ENCODE measurements at places on chromosomes 16 and 17.
A peak's percentile ranks its signal among the peaks of the same experiment; 100 is the strongest.

DNA sequence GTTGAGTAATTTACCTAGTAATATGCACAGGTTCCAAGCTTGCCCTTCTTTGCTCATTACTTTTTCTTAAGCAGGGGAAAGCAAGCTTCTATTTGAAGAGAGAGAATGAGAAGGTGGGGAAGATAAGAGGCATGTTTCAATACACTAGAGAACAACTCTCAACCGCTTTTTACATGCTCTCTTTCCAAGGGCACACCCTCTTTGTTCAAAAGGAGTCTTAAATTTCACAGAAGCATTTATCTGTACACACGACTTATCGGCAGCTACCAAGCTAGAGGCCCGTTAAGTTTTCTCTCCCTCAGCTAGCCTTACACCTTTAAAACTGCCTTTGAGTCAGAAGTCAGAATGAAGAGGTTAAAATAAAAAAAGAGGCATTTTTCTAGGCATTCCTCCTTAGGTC, 79.6 kb downstream of the STH start:
- no peak overlapping the region for H3K4me3 ChIP-seq
- peak overlapping the region; percentile 60 for H3K27ac ChIP-seq
- peaks cover 52% of the 10 kb centered on the region for H3K4me1 ChIP-seq
- H3K27me3 ChIP-seq: no peaks in the 10 kb centered on the region

GRCh38 chr16:58661199-58661830, 23.3 kb downstream of the SLC38A7 start:
- peaks cover 10% of the 10 kb centered on the region for H3K27me3 ChIP-seq
- no peak overlapping the region for H3K4me3 ChIP-seq
- no peak overlapping the region for H3K27ac ChIP-seq
- H3K36me3 ChIP-seq: peaks cover 2% of the 10 kb centered on the region
- H3K4me1 ChIP-seq: no peaks in the 10 kb centered on the region
- DNase-seq: no peak

GRCh38 chr17:3635474-3636153, 436 bp downstream of the SHPK start:
- DNase-seq: no peak
- peak overlapping the region; percentile 99 for H3K4me3 ChIP-seq
- peaks cover 17% of the 10 kb centered on the region for H3K4me1 ChIP-seq
- H3K27me3 ChIP-seq: no peaks in the 10 kb centered on the region
- H3K27ac ChIP-seq: peak overlapping the region; percentile 14

DNA sequence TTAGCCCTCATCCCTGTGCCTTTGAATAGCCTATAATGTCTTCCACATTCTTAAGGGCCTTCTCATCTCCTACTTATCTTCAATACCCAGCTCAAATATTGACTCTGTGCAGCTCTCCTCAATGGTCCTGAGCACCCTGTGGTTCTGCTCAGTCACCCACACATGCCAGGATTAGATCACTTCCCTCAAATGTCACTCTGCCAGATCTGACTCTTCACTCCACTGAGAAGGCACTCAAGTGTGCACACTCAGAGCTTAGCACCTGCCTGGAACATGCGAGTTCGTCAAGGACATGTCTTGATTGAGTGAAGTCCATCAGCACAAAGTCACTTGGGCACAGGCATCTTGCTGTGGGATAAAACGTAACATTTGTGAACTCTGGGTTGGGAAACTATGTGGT, 404.8 kb downstream of the CDH13 start:
- H3K27me3 ChIP-seq: no peaks in the 10 kb centered on the region
- H3K4me1 ChIP-seq: no peaks in the 10 kb centered on the region
- no peak for DNase-seq
- H3K36me3 ChIP-seq: no peaks in the 10 kb centered on the region
- no peak overlapping the region for H3K27ac ChIP-seq

DNA sequence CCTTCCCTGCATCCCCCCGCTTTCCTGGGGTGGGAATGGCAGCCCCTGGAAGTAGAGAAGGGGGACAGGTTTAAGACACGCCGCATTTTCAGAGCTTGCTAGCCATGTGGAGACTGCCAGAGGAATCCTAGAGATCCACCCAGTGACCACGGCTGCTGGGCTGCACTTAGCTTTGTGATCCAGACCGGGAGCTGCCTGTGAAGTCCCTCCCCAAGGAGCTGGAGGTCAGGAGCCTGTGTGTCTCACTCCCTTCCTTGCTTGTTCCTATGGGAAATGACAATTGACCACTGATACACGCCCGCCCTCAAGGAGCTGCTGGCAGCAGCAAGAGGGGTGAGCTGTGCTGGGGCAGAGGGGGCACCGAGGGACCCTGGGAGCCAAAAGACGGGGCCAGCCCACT, 73.7 kb downstream of the SREBF1 start:
- no peak overlapping the region for H3K4me3 ChIP-seq
- peaks cover 4% of the 10 kb centered on the region for H3K36me3 ChIP-seq
- H3K4me1 ChIP-seq: peaks cover 40% of the 10 kb centered on the region
- no peak overlapping the region for H3K27ac ChIP-seq

DNA sequence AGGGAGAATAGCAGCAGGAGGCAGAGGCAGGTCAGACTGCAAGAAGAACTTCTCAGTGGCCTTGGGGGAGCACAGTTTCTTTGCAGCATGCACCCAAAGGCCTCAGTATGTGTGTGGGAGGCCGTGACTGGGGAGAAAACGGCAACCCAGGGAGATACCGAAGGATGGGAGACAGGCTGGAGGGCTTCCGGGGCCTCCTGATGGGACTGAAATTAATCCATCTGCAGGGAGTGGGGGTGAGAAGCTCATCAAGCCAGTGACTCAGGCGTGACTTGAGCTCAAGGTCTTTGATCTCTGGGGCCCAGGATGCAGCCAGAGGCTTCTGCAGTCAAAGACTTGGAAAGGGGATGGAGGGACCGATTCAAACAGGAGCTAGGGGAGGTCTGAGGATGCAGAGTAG, 5.1 kb upstream of the C17orf113 start:
- no peak for DNase-seq
- H3K4me3 ChIP-seq: no peak overlapping the region
- peaks cover 5% of the 10 kb centered on the region for H3K4me1 ChIP-seq
- H3K27ac ChIP-seq: no peak overlapping the region
- H3K36me3 ChIP-seq: no peaks in the 10 kb centered on the region
- H3K27me3 ChIP-seq: peaks cover 27% of the 10 kb centered on the region

DNA sequence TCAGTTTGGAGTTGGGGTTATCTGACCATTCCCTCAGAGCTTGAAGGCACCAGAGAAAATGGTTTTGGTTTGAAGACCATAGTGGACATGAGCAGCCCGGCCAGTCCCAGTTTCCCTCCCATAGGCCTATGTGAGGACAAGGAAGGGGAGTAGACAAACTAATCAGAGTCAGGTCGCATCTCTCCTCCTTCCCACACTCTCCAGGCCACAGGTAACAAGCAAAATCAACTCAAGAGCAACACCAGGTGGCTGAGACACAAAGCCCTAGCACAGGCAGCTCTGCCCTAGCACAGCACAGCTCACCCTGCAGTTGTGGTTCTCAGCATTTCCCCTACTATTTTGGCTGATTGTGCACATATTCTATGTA, 7.2 kb downstream of the SUPT4H1 start:
- H3K27ac ChIP-seq: peak overlapping the region; percentile 78
- H3K4me3 ChIP-seq: peak overlapping the region; percentile 92
- H3K27me3 ChIP-seq: no peaks in the 10 kb centered on the region
- H3K4me1 ChIP-seq: peaks cover 96% of the 10 kb centered on the region

- H3K27me3 ChIP-seq: no peaks in the 10 kb centered on the region
- peaks cover 47% of the 10 kb centered on the region for H3K4me1 ChIP-seq
- no peak overlapping the region for H3K4me3 ChIP-seq
- no peak for DNase-seq
- H3K27ac ChIP-seq: no peak overlapping the region
- H3K36me3 ChIP-seq: no peaks in the 10 kb centered on the region
Measured at GRCh38 chr17:57485566-57485865, 229.2 kb downstream of the MSI2 start.

DNA sequence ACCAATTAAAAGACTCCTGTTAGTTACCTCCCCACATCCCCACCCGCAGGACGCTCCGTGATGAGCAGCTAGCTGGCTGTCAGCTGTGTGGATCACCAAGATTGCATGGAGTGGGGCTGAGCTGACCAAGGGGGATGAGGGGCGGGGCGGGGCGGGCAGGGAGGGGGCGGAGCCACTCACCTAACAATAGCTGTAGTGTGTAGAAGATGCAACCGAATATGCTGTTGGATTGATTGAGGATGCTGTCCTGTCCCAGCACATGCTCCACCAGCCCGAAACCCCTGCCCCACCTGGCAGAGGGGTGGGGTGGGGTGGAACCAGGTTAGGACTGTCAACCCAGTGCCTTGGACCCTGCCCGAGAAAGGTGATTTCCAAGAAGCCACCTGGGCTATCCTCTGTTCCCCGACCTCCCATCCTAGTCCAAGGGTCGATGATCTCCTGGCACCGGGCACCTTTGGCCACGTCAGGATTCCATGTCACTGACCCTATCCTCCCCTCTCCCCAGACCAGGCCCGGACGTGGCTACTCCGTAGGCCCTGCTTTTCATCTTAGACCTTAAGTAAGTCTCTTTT, 1.4 kb downstream of the VKORC1 start:
- H3K4me1 ChIP-seq: peaks cover 36% of the 10 kb centered on the region
- DNase-seq: no peak
- H3K36me3 ChIP-seq: peaks cover 2% of the 10 kb centered on the region
- H3K27ac ChIP-seq: peak overlapping the region; percentile 11
- H3K27me3 ChIP-seq: no peaks in the 10 kb centered on the region

- peaks cover 90% of the 10 kb centered on the region for H3K27me3 ChIP-seq
- H3K4me3 ChIP-seq: peak overlapping the region; percentile 76
- DNase-seq: no peak
- no peaks in the 10 kb centered on the region for H3K36me3 ChIP-seq
Measured at GRCh38 chr17:49967205-49967604, 1.8 kb upstream of the DLX4 start.

DNA sequence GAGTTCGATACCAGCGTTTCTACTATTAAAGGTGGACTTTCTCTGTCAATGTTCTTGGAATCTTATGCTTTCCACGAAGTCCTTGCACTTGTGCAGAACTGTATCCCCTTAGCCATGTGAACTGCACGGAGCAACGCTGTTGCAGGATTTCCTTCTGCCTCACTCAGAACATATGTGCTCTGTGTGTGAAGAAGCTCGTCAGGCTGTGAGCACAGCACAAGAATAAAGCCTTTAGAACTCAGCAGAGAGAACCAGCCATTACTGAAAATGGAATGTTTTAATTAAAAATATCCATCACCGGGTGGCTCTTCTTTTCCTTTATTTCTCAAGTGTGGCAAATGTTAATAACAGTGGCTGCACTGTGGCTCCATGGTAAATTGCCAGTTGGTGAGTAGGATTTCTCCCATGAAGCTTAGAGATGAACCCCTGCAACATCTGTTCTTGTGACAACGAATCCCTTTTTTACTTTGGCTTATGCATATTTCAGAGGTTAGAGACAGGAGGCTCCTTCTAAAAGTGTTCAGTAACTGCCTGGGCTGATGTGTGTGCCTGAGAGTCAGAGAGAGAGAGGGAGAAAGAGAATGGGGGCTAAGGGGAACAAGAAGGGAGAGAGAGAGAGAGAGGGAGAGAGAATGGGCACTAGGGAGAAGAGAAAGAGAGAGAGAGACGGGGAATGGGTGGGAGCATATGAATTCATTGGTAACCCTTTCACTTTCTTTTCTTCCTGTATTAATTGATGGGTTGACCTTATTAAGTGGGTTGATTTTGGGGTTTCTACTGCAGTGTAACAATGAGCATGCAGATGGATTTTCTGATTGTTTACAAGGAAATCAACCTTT, 50.0 kb downstream of the RPTOR start:
- no peaks in the 10 kb centered on the region for H3K27me3 ChIP-seq
- peak overlapping the region; percentile 77 for H3K27ac ChIP-seq
- no peaks in the 10 kb centered on the region for H3K36me3 ChIP-seq
- peaks cover 83% of the 10 kb centered on the region for H3K4me1 ChIP-seq

DNA sequence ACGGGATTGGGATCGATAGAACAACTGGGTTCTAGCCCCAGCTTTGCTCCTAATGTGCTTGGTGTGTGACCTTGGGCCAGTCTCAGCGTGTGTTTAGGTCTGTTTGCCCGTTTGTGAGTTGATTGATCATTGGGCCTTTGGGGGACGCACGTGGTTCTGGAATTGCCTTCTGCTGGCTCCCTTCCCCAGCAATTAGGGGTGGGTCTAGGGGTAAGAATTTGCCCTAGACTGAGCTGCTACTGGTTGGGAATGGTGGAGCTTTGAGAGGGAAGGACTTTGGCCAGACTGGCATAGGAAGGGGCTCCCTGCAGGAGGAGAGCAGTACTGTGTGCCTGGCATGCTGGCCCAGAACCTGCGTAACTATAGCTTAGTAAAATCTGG, 1.5 kb downstream of the SPNS2 start:
- peak overlapping the region; percentile 67 for H3K4me3 ChIP-seq
- H3K36me3 ChIP-seq: no peaks in the 10 kb centered on the region
- H3K27ac ChIP-seq: no peak overlapping the region

- H3K4me3 ChIP-seq: no peak overlapping the region
- no peaks in the 10 kb centered on the region for H3K36me3 ChIP-seq
- H3K4me1 ChIP-seq: peaks cover 9% of the 10 kb centered on the region
- H3K27me3 ChIP-seq: peaks cover 1% of the 10 kb centered on the region
- no peak overlapping the region for H3K27ac ChIP-seq
Measured at GRCh38 chr17:55931446-55931845, 180.6 kb downstream of the PCTP start.

- peak overlapping the region; percentile 89 for H3K27ac ChIP-seq
- H3K27me3 ChIP-seq: no peaks in the 10 kb centered on the region
- no peaks in the 10 kb centered on the region for H3K36me3 ChIP-seq
- H3K4me3 ChIP-seq: peak overlapping the region; percentile 94
- no peak for DNase-seq
Measured at GRCh38 chr17:28811651-28812090, 30.9 kb downstream of the FAM222B start.

GRCh38 chr17:55177159-55177854, 87.5 kb upstream of the HLF start:
- H3K4me1 ChIP-seq: no peaks in the 10 kb centered on the region
- DNase-seq: no peak
- H3K36me3 ChIP-seq: peaks cover 27% of the 10 kb centered on the region

GRCh38 chr16:67672739-67673662, 6.4 kb downstream of the C16orf86 start:
- H3K36me3 ChIP-seq: no peaks in the 10 kb centered on the region
- H3K27me3 ChIP-seq: no peaks in the 10 kb centered on the region
- H3K4me3 ChIP-seq: no peak overlapping the region
- no peak overlapping the region for H3K27ac ChIP-seq
- DNase-seq: no peak

- no peaks in the 10 kb centered on the region for H3K36me3 ChIP-seq
- peaks cover 11% of the 10 kb centered on the region for H3K4me1 ChIP-seq
- H3K27ac ChIP-seq: no peak overlapping the region
- no peaks in the 10 kb centered on the region for H3K27me3 ChIP-seq
Measured at GRCh38 chr17:64741038-64741641, 79.0 kb upstream of the SMURF2 start.
